GM04503 (cell line): ENCODE measurements at places on chromosomes 5 and 9.

- no peak for DNase-seq
These were observed 5.1 kb downstream of the FLT4 start for GRCh38 chr5:180644129-180644824.

DNA sequence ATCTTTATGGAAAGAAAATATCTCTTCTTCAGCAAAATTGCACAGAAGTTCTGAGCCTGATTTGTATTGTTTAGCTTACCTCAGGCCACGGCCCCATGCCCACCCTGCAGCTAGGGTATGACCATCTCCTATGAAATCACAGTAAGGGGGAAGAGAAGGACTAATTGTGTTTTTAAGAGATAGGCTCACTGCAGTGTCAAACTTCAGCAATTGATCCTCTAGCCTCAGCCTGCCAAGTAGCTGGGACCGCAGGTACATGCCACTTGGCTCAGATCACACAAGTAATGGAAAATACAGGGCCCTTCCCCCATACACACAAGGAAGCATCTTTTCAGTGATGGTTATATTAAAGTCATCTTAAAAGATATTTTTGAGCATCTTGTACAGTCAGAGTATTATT lies 60.0 kb downstream of the DMAC1 start:
- DNase-seq, result no peak

DNA sequence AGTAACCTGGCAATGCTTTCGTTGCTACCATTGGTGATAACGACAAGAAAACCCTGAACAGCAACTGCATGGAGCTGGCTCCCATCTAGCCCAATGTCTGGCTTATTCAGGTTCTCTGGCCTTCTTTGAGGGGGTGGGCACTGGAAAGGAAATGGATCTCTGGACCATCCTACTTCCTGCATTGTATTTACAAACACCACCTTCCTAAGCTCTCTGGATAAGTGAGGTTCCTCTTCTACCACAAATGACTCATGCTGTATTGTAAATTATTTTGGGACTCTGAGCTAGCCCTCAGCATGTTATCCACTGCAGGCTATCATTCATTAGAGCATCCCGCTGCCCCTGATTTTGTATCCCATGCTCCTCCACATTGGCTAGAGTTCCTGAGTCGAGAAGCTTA lies 136.9 kb upstream of the KLF9 start:
- DNase-seq, result no peak

- DNase-seq, result no peak
These were observed 114.7 kb downstream of the KIAA0825 start for GRCh38 chr5:94503677-94504076.

DNA sequence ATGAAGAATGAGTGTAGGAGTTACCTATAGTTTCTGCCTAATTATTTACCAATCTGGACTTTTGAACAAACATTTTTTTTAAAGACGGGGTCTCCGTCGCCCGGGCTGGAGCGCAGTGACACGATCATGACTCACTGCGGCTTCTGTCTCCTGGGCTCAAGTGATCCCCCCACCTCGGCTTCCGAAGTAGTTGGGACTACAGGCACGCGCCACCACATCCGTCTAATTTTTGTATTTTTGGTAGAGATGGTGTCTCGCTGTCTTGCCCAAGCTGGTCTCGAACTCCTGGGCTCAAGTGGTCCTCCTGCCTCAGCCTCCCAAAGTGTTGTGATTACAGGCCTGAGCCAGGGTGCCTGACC lies 1.5 kb downstream of the CTNNA1 start:
- no peak for DNase-seq

GRCh38 chr9:81112627-81113452 lies 576.5 kb downstream of the TLE1 start:
- DNase-seq, result no peak

DNA sequence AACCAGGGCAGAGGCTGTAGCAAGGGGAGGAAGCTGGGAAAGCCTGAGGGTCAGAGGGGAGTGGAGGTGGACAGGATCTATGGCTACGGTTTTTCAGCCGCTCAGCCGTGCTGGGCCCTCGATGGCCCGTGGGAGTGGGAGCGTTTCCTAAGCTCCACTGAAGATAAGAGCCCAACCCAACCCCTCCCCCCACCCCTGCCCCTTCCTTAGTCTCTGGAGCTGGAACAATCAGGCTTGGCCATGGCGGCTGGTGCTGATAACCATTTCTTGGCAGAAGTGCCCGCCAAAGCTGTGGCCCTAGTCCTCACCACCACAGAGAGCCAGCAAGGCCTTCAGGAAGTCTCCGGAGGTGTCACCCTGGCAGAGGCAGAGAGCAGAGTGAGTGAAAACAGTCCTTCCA lies 20.3 kb upstream of the TNIP1 start:
- no peak for DNase-seq

DNA sequence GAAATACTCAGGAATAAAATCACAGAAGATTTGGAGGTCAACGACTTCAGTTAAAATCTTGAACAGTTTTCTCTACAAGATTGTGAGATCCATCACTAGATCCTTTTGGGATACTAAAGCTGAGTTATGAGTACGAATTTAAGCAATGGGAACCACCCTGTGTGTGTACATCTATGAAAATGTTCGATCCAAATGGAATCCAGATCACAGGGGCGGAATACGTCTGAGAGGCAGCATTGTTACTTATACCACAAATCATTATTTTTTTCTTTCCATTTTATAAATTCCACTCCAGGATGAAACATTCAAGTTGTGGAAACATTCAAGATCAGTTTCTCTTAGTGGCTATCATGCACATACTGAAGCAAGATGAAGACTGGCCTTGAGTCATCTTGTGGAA lies 239.3 kb upstream of the PAPPA start:
- DNase-seq, result no peak

- no peak for DNase-seq
These were observed 32.9 kb upstream of the AOPEP start for GRCh38 chr9:94693485-94694204.

- no peak for DNase-seq
These were observed 25.2 kb downstream of the COL23A1 start for GRCh38 chr5:178564811-178565550.

GRCh38 chr5:56625541-56625940 lies 189.8 kb upstream of the MAP3K1 start:
- DNase-seq, result peak; percentile 91
